Activated CD4-positive, alpha-beta T cell treated with anti-CD3 and anti-CD28 coated beads, Interleukin-2, amount 10 ng/mL, durations not matched to agents 7 days and 5 days (primary cell): ENCODE measurements at places on chromosomes 4 and X. TPM values are rescaled to one million over a fixed set of nuclear protein-coding genes. Genes with fewer than 3 reads are reported as not detected.
A peak's percentile ranks its signal among the peaks of the same experiment; 100 is the strongest.

DNA sequence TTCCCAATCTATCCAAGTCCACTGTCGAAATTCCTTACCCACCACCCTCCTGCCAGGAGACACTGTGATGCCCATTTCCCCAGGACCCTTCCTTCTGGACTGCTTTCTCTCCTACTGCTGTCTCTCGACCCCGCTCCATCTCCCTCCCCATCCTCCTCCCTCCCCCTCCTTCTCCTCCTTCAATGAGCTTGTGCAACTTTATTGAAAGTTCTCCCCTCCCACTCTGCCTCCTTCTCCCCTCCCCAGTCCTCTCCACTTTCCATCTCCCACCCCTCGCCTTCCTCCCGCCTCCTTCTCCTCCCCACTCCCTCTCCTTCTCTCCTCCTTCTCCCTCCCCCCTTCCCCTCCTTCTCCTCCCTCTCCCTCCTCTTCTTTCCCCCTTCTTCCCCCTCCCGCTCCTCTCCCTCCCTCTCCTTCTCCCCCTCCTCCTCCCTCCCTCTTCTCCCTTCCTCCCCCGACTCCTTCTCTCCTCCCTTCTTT lies 116.6 kb upstream of the FAT1 start:
- no peak for DNase-seq
- no peaks in the 10 kb centered on the region for H3K36me3 ChIP-seq
- H3K27ac ChIP-seq: no peak overlapping the region
- no peaks in the 10 kb centered on the region for H3K4me1 ChIP-seq
- no peaks in the 10 kb centered on the region for H3K27me3 ChIP-seq

DNA sequence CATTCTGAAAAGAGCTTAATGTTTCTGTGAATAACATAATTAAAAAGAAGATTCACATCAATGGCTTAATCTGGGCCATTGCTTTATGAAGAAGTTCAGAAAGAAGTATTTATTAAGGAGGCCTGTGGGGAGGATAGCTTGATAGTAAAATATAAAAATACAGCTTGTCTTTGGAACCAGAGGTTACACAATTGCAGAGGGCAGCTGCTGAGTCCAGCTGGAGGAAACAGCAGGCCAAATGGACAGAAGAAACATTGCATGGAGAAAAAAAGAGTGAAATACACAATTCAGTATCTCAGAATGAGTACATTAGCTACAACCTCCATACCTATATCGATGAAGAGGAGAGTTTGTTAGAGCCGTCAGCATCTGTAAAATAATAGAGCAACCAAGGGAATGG lies 148.0 kb upstream of the NPY2R start:
- H3K4me1 ChIP-seq: no peaks in the 10 kb centered on the region
- H3K36me3 ChIP-seq: no peaks in the 10 kb centered on the region
- no peaks in the 10 kb centered on the region for H3K27me3 ChIP-seq
- no peak for DNase-seq

- no peak for DNase-seq
- no peaks in the 10 kb centered on the region for H3K27me3 ChIP-seq
- H3K36me3 ChIP-seq: peaks cover 36% of the 10 kb centered on the region
- no peak overlapping the region for H3K4me3 ChIP-seq
Observed at GRCh38 chr4:48620093-48620492, 130.0 kb downstream of the ZAR1 start.

DNA sequence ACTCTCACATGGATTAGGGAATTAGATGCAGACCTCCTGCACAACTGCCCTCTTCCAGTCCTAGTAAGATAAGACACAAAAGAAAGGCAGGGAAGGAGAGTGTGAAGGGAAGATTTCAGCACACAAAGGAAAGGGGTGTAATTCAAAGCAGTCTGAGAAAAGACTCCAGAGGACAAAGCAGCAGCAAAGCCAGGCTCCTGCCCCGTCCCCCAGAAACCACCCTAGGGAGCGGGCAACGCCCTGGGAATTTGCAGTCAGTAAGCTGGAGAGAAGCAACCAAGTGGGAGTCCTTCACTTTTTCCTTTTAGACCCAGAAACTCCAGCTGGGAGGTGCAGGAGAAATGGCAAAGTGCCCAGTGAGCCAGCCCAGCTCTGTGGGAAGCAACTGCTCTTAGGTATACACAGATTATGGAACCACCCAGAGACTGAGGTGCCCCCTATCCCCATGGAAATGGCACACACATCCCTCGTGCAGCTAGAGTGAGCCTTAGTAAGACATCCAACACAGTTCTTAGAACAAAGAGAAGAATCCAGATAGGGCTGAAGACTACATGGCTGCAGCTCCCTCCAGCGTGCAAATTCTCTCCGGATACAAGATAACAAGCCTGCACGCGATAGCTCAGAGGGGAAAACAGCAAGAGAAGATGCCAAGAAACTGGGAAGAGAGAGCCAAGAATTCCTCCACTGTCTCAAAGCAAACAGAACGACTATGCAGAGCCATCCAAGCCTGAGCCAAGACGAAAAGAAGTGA lies 26.5 kb upstream of the IRAK1 start:
- H3K27me3 ChIP-seq: no peaks in the 10 kb centered on the region
- DNase-seq: no peak
- no peak overlapping the region for H3K4me3 ChIP-seq
- H3K4me1 ChIP-seq: peaks cover 30% of the 10 kb centered on the region
- peak overlapping the region; percentile 25 for H3K27ac ChIP-seq
- peaks cover 31% of the 10 kb centered on the region for H3K36me3 ChIP-seq

GRCh38 chr4:120829113-120829831 lies 93.3 kb downstream of the PRDM5 start:
- H3K27ac ChIP-seq: no peak overlapping the region
- no peaks in the 10 kb centered on the region for H3K36me3 ChIP-seq
- peaks cover 9% of the 10 kb centered on the region for H3K27me3 ChIP-seq
- H3K4me3 ChIP-seq: no peak overlapping the region
- DNase-seq: no peak

OTUD5 gene
- 49.0 TPM for total RNA-seq

DNA sequence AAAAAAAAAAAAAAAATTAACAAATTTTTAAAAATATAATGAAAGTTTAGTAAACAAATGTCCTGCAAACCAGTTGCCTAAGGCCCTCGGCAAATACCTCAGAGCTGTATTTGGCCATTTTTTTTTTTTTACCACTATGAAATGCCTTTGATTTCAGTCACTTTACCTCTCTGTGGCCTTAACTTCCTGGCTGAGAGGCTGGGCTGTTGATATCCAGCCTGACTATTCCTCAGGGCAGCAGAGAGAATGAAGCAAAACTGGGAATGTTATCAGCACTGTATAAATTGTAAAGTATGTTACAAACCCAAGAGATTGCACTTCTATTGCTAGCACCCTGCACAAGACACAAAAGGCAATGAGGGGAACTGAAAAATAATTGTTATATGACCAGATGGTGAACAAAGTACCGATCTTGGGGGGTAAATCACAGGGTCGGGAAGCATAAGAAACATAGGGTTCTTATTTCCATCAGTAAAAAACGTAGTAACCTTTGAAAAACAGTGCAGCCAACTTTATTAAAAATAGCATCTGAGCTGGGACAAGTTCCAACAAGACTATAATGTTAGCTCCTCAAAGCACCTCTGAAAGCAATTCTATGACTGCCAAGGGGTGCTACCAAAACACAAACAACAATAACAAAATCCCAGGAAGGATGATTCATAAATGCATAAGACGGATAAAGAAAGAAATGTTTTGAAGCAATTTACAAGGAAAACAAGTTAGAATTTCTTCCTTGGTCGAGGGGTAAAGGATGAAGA lies 18.1 kb downstream of the USP46 start:
- no peak for DNase-seq
- H3K4me3 ChIP-seq: no peak overlapping the region
- peaks cover 13% of the 10 kb centered on the region for H3K4me1 ChIP-seq
- no peaks in the 10 kb centered on the region for H3K27me3 ChIP-seq
- H3K36me3 ChIP-seq: no peaks in the 10 kb centered on the region
- no peak overlapping the region for H3K27ac ChIP-seq

CT83 gene
- not detected for total RNA-seq

- H3K27me3 ChIP-seq: no peaks in the 10 kb centered on the region
- no peaks in the 10 kb centered on the region for H3K4me1 ChIP-seq
- no peak for DNase-seq
- H3K4me3 ChIP-seq: no peak overlapping the region
- no peaks in the 10 kb centered on the region for H3K36me3 ChIP-seq
Observed at GRCh38 chr4:133592106-133592505, 443.0 kb downstream of the PCDH10 start.

DCAF16 gene
- total RNA-seq: 53.6 TPM

LAMP2 gene
- 59.5 TPM for total RNA-seq

DNA sequence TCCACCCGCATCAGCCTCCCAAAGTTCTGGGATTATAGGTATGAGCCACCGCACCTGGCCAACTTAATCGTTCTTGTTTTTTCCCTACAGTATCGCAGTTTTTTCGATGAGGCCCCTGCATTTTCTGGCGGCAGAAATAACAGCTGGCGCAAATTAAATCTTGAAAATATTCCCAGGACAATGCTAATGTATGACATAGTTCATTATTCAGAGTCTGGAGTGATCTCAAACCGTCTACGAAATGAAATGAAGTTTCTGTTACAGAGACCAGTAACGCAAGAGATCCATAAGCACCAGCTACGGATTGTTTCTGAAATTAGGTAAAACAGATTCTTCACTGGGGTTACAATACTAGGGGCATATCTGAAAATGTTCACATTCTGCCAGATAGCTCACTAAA lies 27.3 kb downstream of the CXorf58 start:
- no peak overlapping the region for H3K4me3 ChIP-seq
- no peaks in the 10 kb centered on the region for H3K27me3 ChIP-seq
- peaks cover 17% of the 10 kb centered on the region for H3K4me1 ChIP-seq
- no peak overlapping the region for H3K27ac ChIP-seq
- H3K36me3 ChIP-seq: no peaks in the 10 kb centered on the region
- no peak for DNase-seq

- H3K4me1 ChIP-seq: no peaks in the 10 kb centered on the region
- no peaks in the 10 kb centered on the region for H3K36me3 ChIP-seq
- H3K4me3 ChIP-seq: no peak overlapping the region
- H3K27ac ChIP-seq: no peak overlapping the region
- no peaks in the 10 kb centered on the region for H3K27me3 ChIP-seq
Observed at GRCh38 chr4:42995343-42995944, 102.9 kb downstream of the GRXCR1 start.

GRCh38 chr4:156952078-156952759 lies 19.4 kb downstream of the PDGFC start:
- H3K27ac ChIP-seq: no peak overlapping the region
- H3K27me3 ChIP-seq: no peaks in the 10 kb centered on the region
- no peaks in the 10 kb centered on the region for H3K36me3 ChIP-seq
- no peak for DNase-seq
- no peaks in the 10 kb centered on the region for H3K4me1 ChIP-seq

DNA sequence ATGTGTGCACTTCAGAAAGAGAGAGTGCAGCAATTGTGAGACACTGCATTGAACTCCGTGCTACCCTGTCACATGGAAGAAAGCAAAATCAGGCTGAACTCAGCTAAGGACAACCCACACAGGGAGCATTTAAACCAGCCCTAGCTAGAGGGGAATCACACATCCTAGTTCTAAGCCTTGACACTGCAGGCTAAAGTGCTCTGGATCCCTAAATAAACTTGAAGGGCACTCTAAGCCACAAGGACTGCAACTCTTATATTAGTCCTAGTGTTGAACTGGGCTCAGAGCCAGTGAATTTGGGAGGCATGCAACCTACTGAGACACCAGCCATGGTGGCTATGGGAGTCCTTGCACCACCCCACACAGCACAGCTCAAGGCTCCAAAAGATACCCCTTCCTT lies 311.9 kb downstream of the OPHN1 start:
- no peak overlapping the region for H3K4me3 ChIP-seq
- H3K36me3 ChIP-seq: no peaks in the 10 kb centered on the region
- no peaks in the 10 kb centered on the region for H3K27me3 ChIP-seq
- no peaks in the 10 kb centered on the region for H3K4me1 ChIP-seq
- no peak overlapping the region for H3K27ac ChIP-seq

DNA sequence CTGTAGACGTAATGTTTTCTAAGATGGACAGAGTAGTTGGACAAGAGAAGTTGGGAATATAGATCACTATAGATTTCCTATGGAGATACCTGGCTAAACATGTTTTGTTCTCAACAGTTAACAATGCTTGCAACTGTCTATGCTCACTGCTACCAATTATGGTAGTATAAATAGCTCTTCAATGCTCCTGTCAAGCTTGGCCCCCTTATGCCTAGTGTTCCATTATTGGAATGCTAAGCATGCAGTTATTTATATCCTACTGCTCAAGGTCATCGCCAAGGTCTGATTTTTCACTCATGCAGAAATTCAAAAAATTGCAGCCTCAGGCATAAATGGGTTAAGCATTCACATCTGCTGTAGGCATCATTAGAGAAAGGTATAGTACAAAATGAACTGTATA lies 519.0 kb downstream of the IL15 start:
- no peak overlapping the region for H3K4me3 ChIP-seq
- H3K27me3 ChIP-seq: no peaks in the 10 kb centered on the region
- no peaks in the 10 kb centered on the region for H3K4me1 ChIP-seq
- DNase-seq: no peak
- peaks cover 52% of the 10 kb centered on the region for H3K36me3 ChIP-seq

- no peak overlapping the region for H3K4me3 ChIP-seq
- no peaks in the 10 kb centered on the region for H3K27me3 ChIP-seq
- no peak for DNase-seq
- H3K27ac ChIP-seq: no peak overlapping the region
- H3K4me1 ChIP-seq: no peaks in the 10 kb centered on the region
Observed at GRCh38 chr4:55086578-55086977, 38.8 kb downstream of the KDR start.

RNF128 gene
- total RNA-seq: not detected

- H3K4me3 ChIP-seq: no peak overlapping the region
- peaks cover 3% of the 10 kb centered on the region for H3K36me3 ChIP-seq
- peaks cover 20% of the 10 kb centered on the region for H3K4me1 ChIP-seq
- no peaks in the 10 kb centered on the region for H3K27me3 ChIP-seq
Observed at GRCh38 chrX:79080141-79080540, 64.3 kb upstream of the GPR174 start.

UGT2B17 gene
- not detected for total RNA-seq

DNA sequence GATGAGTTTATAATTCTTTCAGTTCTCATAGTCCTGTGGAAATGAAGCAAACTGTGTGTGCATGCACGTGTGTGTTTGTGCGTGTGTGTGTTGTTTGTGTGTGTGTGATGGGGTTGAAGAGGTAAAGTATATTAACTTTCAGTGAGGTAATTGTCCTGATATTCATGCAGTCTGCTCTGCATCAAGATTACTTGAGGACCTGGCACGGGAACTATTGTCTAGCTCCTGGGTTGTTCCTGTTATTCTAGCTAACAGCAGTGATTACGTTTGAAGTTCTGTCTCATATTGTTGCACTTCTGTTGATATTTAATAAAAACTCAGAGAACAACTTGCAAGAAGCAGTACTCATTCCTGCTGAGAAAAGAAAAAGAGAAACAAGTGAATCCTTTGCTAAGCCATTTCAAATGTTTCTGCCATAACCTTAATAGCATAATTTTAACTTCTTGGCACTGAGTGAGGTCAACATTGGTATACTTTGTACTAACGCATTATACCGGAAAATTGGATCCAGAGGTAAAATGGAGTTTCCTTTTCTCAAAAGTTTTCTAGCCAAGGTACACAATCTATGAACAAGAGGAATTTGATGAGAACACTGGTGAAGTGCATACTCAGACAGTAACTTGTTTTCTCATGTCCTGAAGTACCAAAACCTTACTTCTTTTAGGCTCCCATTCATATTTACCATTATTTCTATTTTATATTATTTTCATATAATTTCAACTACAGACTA lies 113.2 kb downstream of the SPCS3 start:
- H3K4me1 ChIP-seq: peaks cover 6% of the 10 kb centered on the region
- H3K27ac ChIP-seq: no peak overlapping the region
- no peak overlapping the region for H3K4me3 ChIP-seq
- no peak for DNase-seq

ING2 gene
- 12.8 TPM for total RNA-seq

SAGE1 gene
- not detected for total RNA-seq

GRCh38 chr4:87092389-87093141 lies 127.9 kb downstream of the KLHL8 start:
- no peak for DNase-seq
- peaks cover 30% of the 10 kb centered on the region for H3K4me1 ChIP-seq
- peaks cover 25% of the 10 kb centered on the region for H3K36me3 ChIP-seq
- no peaks in the 10 kb centered on the region for H3K27me3 ChIP-seq
- no peak overlapping the region for H3K4me3 ChIP-seq

HSFX1 gene
- 0.89 TPM for total RNA-seq
